ENCODE measurements at places on chromosomes 13 and 19.

GRCh38 chr19:38837656-38838121, 6.1 kb upstream of the ECH1 start:
- DNase-seq = no peak

GRCh38 chr13:21071924-21072323, 10.5 kb upstream of the LATS2 start:
- DNase-seq = no peak

DNA sequence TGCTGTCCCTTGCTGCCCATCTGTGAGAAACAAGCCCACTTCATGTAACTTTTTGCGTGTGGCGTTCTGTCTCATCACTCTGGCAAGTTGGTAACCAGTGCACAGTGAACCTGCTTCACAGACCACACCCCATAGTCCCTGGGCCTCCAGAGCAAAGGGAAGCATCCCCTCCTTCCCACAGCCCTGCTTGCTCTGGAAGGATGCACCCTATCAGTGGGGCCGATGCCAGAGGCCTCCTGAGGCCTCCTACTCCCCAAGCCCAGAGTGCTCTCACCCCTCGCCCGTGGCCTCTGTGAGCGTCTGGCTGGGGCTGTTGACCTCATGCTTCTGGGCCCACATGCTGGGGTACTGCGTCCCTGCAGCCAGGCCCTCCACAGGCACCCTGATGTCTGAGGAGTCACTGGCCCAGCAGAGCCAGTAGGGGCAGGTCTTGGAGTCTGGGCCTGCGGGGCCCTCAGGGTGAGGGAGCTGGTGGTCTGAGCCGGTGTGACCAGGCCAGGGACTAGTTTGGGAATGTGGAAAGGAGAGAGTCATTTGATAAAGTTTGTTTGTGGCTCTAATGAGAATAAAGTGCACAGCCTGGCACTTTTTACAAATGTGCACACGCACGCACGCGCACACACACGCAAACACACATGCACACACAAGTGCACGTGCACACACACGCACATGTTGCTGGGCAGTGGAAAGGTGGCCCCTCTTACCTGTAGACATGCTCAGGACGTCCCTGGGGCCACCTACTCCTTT, 5.1 kb downstream of the TMEM86B start:
- DNase-seq = no peak

DNA sequence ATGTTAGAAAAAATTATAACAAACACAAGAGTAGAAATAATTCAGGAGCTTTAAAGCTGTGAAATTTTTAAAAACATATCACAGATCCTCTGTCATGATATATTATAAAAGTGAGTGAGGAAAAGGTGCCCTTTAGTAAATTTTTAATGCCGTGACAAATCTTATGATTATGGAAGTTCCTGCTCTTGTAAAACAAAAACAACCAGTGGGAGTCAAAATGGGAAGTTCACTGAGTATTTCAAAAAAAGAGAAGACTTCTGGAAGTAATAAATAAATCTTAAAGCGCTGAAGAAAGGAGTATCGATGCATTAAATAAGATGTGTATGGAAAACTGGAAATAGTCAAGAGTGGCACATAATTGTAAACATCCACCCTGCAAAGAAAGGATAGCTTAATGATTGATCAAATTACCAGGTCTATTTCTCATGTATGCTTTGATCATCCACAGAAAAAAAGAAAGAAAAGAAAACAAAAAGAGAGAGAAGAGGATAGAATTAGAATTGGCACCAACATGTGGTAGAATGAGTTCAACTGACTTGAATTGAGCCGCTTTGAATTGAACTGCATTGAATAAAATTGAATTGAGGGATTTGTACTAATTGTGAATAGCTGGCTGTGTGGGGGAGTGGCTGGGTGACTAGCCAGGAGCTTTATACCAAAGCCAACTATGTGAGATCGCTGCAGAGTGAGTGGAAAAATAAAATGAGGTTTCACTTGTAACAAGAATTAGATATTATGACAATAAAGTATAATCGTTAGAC, 647.6 kb upstream of the SPRY2 start:
- DNase-seq = no peak

- no peak for DNase-seq
These were observed 471.6 kb downstream of the PCDH20 start for GRCh38 chr13:60944016-60944415.

DNA sequence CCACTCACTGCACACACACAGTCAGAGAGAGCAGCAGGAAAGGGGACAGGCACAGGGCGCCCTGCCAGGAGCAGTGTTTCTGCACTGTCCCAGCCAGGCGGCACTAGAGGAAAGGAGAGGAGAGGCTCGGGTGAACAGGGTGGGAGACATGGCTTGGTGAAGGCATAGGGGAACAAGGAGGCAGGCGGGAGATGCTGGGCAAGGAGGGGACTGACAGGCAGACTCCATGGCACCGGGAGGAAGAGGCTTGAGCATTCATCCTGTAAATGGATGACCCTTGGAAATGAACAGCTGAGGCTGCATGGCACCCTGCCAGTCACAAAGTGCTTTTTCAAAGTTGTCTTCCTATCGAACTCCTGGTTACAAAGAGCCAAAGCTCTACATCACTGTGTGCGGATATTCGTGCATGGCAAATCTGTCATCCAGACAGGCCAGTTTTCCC, 22.4 kb downstream of the MED26 start:
- no peak for DNase-seq

DNA sequence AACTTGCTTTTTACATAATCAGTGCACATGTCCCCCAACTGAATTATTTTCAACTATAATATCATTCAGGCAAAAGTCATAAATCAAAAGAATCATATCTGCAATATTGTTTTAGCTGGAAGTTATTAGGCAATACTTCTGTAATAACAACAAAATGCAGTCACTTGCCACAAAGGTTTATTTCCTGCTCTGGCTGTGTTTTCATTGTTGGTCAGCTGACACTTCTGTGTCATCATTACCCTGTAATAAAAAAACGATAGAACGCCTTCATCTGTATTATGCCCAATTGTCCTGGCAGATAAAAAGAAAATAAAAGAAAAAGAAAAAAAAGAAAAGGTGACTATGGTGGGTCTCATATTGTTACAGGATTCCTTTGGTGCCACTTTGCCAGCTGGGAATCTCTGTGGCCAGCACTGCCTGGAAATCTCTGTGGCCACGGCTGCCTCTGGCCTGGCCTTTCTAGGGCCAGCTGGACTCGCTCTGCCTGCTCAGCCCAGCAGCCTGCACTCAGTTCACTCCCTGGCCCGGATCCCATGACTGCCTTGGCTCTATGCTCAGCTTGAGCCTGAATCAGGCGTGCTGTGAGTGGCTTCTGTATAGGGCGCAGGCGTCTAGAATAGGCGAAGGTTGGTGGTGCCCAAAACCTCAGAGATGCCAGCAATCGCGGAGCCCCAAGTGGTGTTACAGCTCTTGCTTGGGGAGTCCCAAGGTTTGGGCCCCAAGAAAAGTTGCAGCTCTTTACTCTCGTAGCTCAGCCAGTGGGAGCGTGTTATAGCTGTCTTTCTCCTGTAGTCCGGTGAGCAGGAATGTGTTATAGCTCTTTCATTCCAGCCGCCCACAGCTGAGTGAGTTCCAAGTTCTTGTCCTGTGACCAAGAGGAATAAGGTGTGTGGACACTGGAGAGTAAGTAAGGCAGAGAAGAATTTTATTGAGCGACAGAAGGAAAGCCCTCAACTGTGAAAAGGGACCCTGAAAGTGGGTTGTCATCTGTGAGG, 1227.1 kb downstream of the SLITRK1 start:
- no peak for DNase-seq

- no peak for DNase-seq
These were observed 73.1 kb downstream of the FLT1 start for GRCh38 chr13:28421676-28422410.
